ENCODE measurements at places on chromosomes 5 and 9.

DNA sequence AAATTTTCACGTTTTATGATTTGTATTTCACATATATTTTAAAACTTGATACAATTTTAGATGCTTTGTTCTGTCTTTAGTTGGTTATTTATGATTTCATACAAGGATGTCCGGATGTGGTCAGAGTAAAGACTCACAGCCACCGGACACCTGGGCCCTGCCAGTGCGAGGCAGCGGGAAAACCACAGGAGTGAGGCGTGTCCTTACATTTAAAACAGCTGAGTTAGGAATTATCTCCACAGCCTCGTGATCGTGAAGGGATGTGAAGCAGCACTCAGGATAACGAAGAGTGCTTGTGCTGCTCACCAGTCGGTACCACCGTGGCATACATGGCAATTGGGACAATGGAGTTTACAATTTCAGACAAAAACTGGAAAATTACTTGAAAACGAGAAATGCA is 14.0 kb downstream of the SNX18 start:
- DNase-seq: no peak

GRCh38 chr5:79133657-79134451 is 22.2 kb downstream of the BHMT start:
- peak; percentile 46 for DNase-seq

DNA sequence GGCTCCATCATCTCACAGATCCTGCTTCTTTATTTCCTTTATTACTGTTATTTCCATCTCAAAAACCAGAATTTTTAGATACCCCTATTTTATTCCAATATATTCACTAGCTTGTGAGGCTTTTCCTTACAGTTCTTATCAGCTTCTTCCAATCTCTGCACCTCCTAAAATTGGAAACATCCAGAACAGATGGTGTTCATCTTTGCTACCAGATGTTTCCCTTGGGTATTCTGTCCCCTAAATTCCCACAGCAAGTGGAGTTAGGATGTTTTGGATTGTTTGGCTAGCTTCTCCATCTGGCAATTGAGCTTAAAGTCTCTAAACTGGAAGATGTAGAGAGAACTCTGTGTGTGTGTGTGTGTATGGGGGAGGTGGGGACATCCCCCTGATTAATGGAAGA is 580.4 kb downstream of the DTWD2 start:
- no peak for DNase-seq

DNA sequence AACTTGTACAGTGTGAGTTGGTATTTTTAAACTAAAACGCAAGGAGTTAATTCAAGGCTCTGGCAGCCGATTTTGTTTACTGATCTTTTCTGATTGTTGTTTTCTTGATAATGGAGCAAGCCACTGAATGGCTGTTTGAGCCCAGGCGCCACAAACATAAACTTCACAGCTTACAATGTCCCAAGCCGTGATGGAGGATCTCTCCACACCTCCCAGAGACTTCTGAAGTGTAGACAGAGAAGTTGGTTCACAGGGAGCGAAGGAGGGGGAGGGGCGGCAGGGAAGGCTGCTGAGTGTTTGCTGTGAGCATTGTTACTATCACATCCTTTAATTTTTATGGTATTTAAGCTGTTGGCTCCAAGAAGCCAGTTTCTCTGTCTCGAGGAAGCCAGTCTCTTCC is 14.7 kb downstream of the ISL1 start:
- DNase-seq: no peak

DNA sequence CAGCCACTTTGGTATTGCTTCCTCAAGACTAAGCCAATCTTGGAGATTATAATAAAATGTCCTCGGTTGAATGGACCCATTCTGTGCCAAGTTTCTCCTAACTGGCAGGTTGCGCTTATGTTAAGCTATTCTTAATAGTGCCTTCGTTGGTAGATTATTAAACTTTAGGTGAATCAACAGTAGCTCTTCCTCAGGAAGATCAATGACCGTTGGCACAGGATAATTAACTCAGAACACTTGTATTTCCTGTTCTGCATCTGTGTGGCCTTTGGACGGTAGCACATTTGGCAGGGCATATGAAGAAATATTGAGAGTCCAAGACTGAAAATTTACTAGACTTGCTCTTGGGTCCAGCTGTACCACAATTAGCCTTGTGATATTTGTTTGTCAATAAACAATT is 402.9 kb downstream of the MLLT3 start:
- DNase-seq: no peak

DNA sequence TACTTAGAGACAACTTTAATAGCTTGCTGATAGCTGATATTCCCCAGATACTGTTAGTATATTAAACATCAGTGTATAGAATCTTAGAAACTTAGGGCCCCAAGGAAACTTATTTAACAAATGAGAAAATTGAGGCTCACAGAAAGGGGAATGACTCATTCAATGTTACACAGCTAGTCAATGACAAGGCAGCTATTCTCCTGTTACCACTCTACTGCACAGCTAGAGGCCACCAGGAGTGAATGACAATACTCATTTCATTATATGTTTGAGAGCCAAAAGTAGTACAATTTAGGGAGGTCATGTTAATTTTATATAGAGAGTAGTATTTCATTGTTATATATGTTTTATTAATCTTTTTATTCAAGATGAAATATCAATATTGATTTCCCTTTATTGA is 33.2 kb upstream of the PCDHB1 start:
- DNase-seq: no peak

- no peak for DNase-seq
Measured at GRCh38 chr5:136202469-136203205, 9.7 kb upstream of the SMIM32 start.
